ENCODE measurements at places on chromosomes 1 and 21.

- DNase-seq = no peak
Measured at GRCh38 chr1:153550827-153551500, 1.9 kb upstream of the S100A3 start.

GRCh38 chr21:36255663-36256062, 64.3 kb upstream of the MORC3 start:
- no peak for DNase-seq

DNA sequence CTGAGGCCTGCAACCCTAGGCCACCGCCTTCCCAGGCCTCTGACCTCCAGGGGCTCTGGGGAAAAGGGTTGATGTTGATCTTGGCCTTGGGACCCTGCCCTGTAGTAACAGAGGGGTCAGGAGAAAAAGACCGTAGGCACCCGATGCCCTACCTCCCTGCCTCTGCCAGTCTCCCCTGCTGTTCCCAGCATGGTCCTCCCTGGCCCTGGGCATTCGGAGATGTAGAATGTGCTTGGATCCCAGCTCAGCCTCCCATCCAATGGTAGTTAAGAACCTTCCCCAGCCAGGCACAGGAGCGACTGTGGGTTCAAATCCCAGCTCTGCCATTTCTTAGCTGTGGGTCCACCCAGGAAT, 72.0 kb upstream of the TARDBP start:
- DNase-seq = no peak

DNA sequence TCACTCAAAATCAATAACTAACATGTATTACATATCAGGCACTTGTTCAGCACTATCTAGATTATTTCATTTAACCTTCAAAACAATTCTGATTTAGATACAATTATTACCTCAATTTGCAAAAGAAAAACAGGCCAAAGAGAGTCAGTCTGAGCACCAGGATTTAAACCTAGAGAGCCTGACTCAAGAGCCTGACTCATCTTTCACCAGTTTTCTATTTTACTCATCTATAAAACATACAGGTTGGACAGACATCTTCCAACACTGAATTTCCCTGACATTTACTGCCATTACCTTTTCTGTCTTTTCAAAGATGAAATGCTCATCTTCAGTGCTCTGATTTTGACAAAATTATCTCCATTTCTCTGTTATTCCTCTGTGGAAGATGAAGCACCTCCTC, 116.5 kb downstream of the MRPL39 start:
- DNase-seq = no peak

GRCh38 chr1:209886219-209886536, 51.8 kb upstream of the SYT14 start:
- DNase-seq = no peak

- DNase-seq = peak; percentile 85
Measured at GRCh38 chr1:9689011-9689706, 37.6 kb downstream of the PIK3CD start.

DNA sequence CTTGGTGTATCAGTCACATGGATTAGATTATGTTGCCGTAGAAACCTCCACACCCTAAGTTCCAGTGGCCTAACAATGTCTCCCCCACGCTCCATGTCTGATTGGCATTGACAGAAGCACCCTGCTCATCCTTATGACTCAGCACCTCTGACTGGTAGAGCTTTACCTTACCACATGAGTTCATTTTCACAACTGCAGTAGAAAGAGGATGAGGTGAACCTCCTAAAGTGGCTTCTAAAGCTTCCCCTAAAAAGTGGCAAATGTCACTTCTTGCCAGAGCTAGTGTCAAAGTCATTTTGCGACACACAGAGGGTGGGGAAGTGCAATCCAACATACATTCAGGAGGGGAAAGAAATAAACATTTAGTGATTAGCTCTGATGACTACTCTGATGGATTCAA, 30.6 kb upstream of the LYPD8 start:
- no peak for DNase-seq

DNA sequence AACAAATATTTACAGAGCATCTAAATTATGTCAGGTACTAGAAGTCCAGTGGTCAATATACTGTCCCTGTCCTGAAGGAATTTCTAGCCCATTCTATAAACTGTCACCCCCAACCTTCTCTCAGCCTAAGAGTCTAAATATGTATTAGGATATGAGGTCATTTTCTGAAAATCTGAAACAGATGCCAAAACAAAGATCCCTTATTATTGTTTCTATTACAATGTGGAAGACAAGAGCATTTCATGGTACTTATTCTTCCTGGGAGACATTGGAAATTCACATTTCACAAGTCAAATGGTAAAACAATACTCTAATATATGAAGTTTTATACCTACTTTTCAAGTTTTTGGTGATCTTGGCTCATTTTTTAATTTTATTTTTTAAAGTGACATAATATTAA, 2.6 kb downstream of the CLCA1 start:
- no peak for DNase-seq

- no peak for DNase-seq
Measured at GRCh38 chr21:21968810-21969209, 970.6 kb downstream of the NCAM2 start.

DNA sequence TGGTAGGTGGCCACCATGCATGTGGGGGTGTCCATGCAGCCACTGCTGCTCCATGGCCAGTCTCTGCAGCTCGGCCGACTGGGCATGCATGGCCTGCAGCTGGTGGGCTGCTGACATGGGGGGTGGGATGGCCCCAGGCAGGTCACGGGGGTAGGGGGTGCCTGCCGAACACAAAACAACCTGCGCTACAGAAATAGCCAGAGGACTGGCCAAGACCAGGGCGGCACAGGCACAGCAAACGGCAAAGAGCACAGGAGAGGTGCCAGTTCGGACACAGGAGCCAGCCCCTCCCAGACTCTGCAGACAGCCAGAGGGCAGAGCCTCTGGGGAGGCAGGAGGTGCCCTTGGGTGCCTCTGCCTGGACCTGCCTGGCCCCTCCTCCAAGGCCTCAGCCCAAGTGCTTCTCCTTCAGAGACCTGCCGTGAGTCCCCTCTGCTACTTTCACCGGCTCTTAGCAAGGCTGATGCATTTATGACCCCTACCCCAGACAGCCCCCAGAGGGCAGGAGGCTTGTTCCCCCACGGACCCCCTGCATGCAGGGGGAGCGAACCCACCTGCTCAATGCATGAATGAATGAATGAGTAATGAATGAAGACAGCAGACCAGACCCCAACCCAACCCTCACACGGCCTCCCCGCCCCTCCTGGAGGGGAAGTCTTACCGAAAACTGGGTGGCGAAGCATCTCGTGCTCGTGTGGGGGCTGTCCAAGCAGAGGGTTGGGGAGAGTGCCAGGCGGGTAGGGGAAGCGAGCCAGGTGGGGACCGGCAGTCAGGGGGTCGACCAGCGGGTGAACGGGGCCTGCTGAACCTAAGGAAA, 37.7 kb downstream of the SLC45A1 start:
- DNase-seq = no peak

DNA sequence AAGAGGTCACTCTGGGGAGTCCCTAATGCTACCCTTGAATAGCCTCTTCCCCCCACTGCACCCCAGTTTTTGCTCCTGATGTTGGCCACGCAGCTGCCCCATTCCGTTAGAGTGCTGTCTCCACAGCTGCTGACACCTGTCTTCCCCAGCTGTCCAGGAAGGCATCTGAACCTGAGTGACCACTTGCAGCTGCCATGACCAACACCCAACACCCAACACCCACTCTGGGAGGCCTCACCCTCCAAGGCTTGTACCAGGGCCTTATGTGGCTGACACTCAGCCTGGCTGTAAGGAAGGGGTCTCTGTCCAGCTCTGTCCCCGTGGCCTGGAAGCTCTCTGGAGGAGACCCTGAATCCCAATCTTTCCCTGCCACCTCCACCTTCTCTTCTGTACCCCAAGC, 26.7 kb upstream of the LDLRAP1 start:
- no peak for DNase-seq

DNA sequence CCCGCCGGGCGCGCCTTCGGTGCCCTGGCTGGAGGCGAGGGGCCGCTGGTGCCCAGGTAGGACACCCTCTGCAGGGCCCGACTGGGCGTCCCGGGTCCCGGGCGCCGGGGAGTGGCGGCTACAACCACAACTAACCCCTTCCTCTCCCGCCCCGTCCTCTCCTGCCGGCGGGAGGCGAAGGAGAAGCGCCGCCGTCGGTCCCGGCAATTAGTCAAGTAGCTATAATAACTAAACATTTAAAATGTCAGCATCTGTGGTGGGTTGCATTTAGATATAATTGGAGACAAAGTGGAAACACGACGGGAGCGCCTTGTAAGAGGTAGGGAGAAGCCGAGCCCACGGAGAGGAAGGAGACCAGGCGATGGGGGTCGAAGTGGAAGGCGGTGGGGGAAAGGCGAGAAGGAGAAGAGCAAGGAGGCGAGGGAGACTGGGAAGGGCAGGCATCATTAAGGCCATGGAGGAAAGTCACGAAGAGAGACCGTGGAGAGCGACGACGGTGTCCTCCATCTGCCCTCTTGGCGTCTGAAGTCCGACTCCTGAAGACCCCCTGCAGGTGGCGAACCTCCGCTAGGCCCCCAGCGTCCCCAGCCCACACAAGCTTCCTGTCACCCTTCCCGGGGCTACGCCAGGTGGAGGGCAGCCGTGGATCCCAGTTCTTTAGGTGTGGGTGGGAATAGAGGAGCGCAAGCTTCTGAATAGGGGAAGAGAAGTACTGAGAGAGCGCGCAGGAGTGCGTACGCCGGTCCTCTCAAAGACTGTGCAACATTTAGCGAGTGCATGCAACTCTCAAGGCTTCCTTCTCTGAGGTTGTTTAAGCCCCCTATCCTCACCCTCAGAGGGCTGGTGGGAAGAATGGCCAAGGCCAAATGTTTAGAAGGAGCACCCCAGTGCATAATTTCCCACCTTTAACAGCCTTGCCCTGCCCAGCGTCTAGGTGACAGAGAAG, 1.6 kb downstream of the CNIH3 start:
- DNase-seq = no peak

DNA sequence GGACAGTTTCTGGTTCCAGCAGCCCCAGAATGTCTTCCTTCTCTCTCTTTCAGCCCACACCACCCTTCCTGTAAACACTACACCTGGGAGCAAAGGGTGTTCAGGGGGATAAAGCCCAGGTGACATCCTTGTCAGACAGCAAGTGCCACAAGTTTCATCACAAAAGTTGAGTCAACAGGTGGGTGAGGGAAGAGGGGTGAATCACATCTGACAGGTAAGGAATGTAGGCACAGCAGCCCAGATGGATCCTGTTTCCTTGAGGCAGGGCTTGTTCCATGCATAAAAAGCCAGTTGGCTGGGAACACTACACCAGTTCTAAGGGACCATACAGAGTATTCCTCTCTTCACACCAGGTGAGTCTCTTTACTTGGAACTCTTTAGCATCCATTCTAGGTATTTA, at the start of gene SPRR1B:
SPRR1B (plus strand) TSS at position 309 of the 400 bp plus-strand sequence. CDS start 1,143 bp downstream, outside the sequence.
- DNase-seq = no peak

- DNase-seq = no peak
Measured at GRCh38 chr1:165056914-165057313, 299.6 kb downstream of the LMX1A start.

DNA sequence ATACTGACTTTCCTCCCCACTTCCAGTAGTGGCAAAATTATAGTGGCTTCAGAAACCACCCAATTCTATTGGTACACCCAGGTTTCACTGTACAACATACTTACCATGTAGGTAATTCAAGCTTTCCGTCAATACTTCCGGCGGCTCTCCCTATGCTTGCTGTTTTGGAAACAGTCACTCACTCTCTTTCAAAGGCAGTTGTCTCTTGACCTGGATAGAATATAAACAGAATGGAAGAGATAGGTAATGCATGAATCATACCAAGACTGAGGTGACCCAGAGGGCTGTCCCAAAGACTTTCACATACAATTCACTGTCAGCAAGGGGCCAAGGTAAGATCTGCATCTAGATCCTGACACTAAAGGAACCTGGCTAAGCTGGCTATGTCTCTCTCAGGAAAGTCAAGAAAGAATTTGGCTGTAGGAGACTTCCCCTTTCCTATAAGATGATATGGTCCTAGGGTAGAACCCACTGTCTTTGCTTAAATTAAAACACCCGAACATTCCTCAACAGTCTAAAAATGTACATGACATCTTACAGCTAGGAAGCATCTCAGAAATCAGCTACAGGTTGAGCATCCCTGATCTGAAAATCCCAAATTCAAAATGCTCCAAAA, 59.6 kb downstream of the LUZP1 start:
- no peak for DNase-seq

GRCh38 chr1:198641501-198641900, 2.7 kb downstream of the PTPRC start:
- no peak for DNase-seq

- DNase-seq = no peak
Measured at GRCh38 chr1:73765551-73766233, 432.3 kb downstream of the LRRIQ3 start.

- DNase-seq = no peak
Measured at GRCh38 chr1:46363121-46363520, 22.5 kb downstream of the NSUN4 start.

DNA sequence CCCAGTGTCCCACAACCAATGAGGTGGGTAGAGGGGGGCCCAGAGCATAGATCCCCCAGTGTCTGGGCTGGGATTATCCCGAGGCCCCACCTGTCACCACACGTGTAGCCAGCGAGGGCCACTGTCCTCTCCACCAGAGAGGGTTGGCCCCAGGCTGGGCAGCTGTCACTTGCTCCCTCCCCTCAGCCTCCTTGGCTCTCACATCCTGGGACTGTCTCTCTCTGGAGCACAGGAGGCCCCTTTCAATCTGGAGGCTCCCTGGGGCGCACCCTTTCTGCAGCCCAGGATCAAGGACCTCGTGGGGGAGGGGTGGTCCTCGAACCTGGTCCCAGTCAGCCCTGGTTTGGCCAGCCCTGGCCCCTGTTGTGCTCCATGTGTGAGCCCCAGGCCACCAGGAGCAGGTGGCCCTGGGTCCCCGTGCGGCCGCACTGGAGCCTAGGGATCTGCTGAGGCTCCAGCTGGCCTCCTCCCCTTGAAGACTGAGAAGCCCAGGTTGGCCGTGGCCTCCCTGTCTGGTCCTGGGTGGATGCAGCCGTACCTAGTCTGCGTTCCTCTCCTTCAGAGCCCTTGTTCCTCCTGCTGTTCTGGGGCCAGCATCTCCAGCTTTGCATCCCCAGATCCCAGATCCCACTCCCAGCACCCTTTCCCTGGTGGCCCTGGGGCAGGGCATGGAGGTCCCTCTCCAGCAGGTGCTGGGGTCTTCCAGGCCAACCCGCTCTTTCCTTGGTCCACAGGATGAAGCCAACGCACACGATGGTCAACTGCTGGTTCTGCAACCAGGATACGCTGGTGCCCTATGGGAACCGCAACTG, 6.7 kb downstream of the TMEM201 start:
- DNase-seq = no peak

GRCh38 chr1:83055391-83056170, 943.4 kb downstream of the TTLL7 start:
- no peak for DNase-seq

DNA sequence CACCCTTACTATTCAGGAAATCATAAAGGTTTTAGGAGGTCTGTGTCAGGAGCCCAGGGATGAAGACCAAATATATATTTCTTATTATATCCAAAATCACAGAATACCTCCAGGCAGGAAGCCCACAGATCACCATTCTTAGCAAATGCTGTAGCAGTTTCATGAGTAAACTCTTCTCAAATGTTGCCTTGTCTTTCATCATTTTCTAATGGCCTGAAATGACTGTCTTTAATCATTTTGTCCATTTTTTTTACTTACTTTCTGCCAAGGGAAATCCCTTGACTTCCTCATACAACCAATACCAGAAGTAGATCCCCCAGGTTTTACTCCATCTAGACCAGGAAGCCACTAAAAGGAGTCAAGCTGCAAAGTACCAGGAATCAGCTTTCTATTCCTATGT, 32.4 kb downstream of the PSMG1 start:
- no peak for DNase-seq

GRCh38 chr1:216224233-216224632, 199.0 kb downstream of the USH2A start:
- no peak for DNase-seq

- no peak for DNase-seq
Measured at GRCh38 chr21:46151261-46151988, 4.0 kb downstream of the FTCD start.
